NCI-H2029 (cell line): ENCODE measurements at places on chromosomes 5 and 9.

DNA sequence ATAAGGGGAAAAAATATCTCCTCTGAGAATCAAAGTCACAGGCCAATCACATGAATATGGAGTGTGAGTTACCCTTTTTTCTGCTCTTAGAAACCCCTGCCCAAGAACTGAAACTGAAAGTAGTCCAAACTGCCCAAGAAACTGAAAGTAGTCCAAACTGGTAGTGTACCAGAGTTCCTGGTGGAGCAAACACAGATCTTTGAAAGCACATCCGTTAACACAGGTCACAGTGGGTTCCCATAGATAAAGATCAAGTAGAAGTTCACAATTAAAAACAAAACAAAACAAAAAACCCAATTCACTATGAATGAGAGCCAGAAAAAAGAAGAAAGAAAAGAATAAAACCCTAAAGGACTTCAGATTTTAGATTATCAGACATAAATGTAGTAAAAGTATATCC, 332.4 kb upstream of the EFNA5 start:
- DNase-seq, result peak; percentile 6

DNA sequence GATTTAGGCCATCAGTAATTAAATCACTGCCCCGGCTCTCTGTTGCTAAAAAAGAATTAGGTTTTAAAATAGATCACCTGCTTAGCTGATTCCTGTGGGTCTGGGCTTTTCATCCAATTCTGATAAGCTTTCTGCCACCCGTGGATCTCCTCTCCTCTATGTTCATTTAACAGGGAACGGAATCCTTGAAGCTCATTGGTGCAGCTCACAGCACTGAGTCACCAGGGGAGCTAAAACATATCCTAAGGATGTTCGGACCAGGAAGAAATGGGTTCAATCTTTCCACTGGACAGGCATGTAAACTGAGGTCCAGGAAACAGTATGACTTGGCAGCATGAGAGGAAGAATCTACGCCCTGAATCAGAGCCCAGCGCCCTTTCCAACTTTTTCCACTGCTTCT, 267.1 kb upstream of the GRIA1 start:
- DNase-seq, result no peak

DNA sequence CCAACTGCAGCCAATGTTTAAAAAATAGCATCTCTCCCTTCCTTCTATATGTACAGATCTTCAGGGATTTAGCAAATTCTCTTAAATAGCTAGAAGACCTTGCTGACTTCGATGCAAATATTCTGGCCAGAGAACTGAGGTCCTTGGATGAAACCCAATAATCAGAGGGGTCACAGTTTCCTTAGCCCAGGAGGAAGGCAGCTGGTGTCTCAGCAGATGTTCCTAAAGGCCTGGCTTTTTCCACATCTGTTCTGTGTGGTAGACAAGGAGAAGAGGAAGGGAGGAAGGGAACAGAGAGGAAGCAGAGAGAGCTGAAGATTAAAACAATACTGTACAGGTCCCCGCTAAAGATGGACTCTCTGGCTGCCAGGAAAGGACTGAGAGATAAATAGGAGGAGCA, 33.1 kb downstream of the BOD1 start:
- no peak for DNase-seq

GRCh38 chr5:127074466-127074865, 1.2 kb upstream of the C5orf63 start:
- DNase-seq, result no peak

- no peak for DNase-seq
Observed at GRCh38 chr9:91746904-91747303, 203.1 kb downstream of the ROR2 start.

DNA sequence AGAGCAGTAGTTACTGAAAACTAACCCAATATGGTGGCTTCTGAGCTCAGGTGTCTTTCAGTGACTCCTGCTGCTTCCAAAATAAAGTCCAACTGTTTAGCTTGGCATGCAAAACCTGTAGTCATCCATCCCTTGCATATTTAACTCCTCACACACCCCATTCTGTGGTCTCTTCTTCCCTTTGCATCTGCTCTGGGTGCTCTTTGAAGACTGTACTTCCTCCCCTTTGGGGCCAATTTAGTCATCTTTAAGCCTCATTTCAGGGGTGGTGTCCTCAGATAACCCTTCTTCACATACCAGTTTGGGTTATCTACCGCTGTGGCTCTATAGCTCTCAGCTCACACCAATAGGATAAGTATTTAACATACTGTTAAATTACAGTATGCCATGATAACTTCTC, 209.9 kb upstream of the DMRT1 start:
- no peak for DNase-seq

- no peak for DNase-seq
Observed at GRCh38 chr5:13278148-13278547, 666.3 kb downstream of the DNAH5 start.

DNA sequence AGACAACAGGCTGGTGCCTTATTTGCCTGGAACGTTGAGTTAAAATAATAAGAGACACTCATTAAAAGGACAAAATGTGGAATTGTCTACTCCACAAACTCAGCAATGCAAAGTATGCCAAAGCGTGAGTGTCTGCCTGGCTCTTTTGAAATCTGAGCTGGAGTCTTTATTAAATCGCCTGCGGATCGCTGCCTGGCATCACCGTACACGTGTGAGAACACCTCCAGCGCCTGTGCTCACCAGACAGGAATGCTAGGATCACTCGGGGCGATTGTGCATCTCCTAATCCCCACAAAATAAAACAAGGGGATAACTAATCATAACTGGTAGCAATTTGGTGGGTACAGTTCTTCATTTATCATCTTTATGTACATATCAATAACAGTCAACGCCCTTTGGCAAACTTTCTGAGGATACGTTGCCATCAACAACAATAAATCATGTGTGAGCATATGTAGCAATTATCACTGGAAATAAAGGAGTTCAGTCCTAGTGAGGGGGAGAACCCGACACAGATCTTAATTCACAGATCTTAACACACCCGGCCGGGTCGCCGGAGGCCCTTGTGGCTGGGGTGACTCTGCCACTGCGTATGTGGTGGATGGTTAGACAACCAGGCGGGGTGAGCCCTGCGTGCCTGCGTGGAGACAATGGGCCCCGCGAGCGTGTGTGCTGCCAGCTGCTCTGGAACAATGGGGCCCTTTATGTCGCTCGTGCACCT, 284.9 kb upstream of the IRX1 start:
- no peak for DNase-seq

DNA sequence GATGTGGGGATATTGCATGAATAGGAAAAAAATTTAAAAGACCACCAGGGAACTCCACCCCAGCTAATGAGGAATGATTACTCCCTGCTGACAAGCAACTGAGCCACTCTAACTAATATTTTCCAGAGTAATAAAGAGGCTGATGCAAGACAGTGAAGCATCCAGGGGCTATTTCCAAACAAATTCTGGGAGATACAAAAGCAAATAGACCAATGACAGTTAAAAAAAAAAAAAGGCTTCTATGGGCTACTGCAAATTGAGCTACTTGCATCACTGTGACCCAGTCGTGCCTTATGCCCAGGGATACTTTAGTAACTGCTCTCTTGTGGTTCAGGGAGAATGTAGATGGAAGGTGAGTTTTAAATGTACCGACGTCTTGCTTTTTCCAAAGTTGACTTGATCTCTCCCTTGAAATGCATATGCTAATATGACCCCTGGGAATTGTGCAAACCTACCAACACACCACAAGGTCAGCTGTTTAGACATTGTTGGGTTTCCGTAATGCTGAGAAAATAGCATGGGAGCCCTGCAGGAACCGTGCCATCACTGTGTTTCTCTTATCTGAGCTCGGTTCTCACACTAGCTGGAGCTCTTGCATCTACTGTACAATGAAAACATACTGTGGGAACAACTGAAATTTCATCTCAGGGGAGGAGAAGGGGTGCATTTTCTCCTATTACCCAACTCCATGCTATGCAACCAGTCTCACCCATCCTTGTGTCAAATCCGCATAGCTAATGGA, 250.6 kb upstream of the MAP3K1 start:
- DNase-seq, result no peak

DNA sequence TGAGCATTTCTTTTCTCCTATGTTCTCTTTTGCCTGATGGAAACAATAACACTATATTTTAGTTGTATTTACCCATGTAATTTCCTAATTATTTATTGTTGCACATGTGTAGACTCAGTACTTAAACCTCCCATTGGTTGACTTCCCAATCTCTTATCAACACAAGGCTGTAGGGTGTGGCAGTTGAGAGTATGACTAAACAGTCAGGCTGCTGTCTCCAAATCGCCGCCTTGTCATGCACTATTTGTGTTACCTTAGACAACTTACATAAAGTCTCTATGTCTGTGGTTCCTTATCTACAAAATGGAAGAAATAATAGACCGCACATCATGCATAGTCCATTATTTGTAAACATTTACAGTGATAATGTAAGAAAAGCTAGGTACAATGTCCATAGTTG, 68.9 kb upstream of the EFNA5 start:
- no peak for DNase-seq

GRCh38 chr5:159463590-159464321, 133.5 kb upstream of the IL12B start:
- DNase-seq, result no peak

GRCh38 chr5:32531885-32532520, 53.4 kb upstream of the SUB1 start:
- DNase-seq, result no peak

DNA sequence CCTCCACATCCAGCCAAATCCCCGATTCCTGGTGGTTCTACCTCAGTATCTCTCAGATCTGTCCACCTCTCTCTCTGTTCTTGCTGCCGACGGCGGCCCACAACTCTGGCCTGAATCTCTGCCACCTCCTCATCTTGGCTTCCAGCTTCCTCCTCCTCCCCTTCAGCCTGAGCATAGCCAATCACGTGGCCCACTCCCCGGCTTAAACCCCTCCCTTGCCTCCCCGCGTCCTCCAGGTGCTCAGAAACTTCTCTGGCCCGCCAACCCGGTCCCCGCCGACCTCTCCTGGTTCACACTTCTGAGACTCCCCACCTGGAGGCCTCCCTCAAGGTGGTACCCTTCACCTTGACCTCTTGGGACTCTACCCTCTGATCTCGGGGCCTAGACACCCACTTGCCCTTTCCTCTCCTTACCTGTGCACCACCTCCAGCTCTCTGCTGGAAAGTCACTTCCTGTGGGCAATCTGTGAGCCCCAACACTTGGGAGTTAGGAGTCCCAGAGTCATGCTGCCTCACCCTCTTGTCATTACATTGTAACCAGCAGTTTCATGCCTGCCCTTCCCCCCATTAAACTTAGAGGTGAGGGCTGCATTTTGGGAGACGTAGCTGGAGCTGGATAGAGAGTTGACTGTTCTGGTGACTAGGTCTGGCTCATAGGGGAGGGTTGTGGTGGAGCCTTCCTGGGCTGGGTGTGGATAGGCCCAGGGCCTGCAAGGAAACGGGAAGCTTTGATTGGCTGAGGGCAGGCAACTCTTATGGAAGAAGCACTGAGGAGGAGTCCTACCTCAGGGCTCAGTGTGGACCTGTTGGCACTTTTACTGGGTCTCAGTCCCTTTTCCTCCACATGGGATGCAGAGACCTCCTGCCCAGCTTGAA, 4.5 kb upstream of the SET start:
- peak; percentile 85 for DNase-seq

DNA sequence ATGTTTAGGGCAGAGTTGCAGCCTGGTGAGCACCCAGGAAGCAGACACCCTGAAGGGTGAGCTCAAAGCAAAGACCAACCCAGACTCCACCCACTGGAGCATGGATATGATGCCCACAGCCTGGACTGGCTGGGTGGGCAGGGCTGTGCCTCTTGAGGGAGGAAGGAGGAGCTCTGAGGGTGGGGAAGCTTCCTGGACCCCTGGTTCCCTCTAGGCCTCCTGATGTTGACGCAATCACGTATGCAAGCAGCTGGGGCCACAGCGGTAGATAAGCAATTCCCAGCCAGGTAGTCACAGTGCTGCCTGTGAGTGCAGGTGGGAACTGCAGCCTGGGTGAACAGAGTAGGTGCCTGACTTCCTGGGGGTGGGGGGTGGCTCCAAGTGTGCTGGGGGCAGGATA, 271.5 kb downstream of the CDK5RAP2 start:
- peak; percentile 46 for DNase-seq

GRCh38 chr9:130352081-130352480, 86.5 kb downstream of the HMCN2 start:
- DNase-seq, result no peak

GRCh38 chr5:142941245-142941644, 171.1 kb downstream of the ARHGAP26 start:
- no peak for DNase-seq

GRCh38 chr9:5571629-5572232, 57.2 kb upstream of the RIC1 start:
- DNase-seq, result no peak

GRCh38 chr9:13567833-13568232, 288.3 kb upstream of the MPDZ start:
- no peak for DNase-seq

DNA sequence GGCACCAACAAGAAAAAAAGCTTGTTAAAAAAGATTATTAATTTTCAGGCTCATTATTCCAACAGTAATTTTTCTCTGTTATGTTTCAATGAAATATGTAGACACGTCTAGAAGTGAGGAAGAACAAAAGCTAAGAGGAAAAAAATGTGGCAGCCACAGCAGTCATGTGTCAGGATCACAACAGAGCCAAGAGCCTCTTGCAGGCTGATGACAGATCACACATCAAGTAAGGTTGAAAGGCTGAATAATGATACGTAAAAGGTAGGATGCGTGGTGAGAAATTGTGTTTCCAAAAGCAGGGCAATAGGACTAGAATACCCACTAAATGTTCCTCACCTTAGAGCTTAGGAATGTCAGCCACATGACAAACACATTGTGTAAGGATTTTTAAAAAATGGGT, 124.8 kb downstream of the HTR1A start:
- no peak for DNase-seq

DNA sequence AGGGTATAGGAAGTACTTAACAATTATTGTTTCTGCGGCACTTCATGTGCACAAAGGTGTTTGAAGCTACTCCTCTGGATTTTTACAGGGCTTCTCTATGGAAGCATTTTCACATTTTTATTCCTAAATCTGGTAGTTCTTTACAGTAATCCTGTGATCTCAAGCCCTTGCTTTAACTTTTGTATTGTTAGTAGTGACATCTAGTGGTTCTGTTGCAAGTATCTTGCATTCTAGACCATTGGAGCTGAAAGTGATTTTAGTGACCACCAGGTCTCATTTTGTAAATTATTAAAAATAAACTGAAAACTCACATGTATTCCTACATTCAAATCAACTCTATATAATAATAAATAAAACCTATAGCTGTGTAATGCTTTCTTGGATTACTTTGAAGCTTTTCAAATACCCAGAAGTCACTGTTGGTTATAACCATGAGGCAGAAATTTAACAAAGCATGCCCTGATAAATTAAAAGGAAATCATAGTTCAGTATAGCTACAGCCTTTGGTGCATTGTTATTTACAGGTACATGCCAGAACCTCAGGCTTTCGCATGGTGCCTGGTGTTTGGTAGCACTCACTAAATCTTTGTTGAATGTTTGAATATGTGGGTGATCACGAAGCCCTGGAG, 18.9 kb downstream of the RPS23 start:
- DNase-seq, result no peak
